ENCODE measurements at places on chromosomes 12 and 14.

GRCh38 chr14:94601884-94602391 lies 10.3 kb upstream of the SERPINA3 start:
- no peaks in the 10 kb centered on the region for H3K27me3 ChIP-seq
- peak overlapping the region; percentile 84 for H3K27ac ChIP-seq
- no peaks in the 10 kb centered on the region for H3K36me3 ChIP-seq
- no peak overlapping the region for H3K4me3 ChIP-seq
- peaks cover 47% of the 10 kb centered on the region for H3K4me1 ChIP-seq

GRCh38 chr12:58502841-58503240 lies 417.5 kb downstream of the LRIG3 start:
- no peaks in the 10 kb centered on the region for H3K27me3 ChIP-seq
- no peak overlapping the region for H3K4me3 ChIP-seq
- no peak for DNase-seq
- H3K27ac ChIP-seq, result no peak overlapping the region
- no peaks in the 10 kb centered on the region for H3K36me3 ChIP-seq

GRCh38 chr14:101620821-101621785 lies 59.8 kb downstream of the DIO3 start:
- no peak overlapping the region for H3K27ac ChIP-seq
- H3K4me1 ChIP-seq, result no peaks in the 10 kb centered on the region
- H3K27me3 ChIP-seq, result no peaks in the 10 kb centered on the region
- no peaks in the 10 kb centered on the region for H3K36me3 ChIP-seq
- no peak for DNase-seq
- no peak overlapping the region for H3K4me3 ChIP-seq

DNA sequence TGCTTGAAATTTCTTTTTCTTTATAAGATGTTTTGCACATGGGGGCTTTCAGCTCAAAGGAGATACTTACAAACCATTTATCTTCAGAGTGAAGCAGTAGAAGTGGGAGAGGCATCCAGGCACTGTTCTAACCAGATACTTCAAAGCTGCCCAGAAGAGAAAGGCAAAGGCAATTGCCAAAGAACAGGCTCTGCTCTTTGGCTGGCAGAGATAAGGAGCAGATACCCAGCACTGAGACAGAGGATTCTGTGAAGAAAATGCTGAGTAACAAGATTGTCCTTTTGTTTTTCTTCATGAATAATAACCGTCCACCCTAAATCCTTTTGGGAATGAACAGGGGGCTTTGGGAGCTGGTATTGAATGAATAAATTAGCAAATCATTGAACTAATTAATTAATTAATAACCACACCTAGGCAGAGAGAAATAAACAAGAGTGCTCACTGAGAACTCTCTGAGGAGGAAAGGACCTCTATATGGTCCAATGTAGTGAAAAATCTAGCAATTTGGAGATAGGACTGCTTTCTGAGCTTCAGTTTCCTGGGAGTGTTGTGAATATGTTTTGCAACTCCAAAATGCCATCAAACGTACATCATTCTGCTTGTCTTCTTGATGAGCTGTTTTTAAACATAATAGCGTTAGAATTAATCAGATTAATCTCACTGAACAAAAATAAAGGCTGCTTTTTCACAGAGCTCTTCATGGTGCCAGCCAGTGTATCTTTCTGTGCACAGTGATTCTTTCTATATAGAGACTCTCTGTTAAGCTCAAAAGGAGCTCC lies 192.8 kb upstream of the AMIGO2 start:
- no peaks in the 10 kb centered on the region for H3K36me3 ChIP-seq
- no peaks in the 10 kb centered on the region for H3K27me3 ChIP-seq
- no peak overlapping the region for H3K27ac ChIP-seq
- H3K4me3 ChIP-seq, result no peak overlapping the region
- peaks cover 8% of the 10 kb centered on the region for H3K4me1 ChIP-seq
- DNase-seq, result no peak

- no peak overlapping the region for H3K27ac ChIP-seq
- no peaks in the 10 kb centered on the region for H3K27me3 ChIP-seq
- DNase-seq, result no peak
- H3K4me3 ChIP-seq, result no peak overlapping the region
- H3K36me3 ChIP-seq, result no peaks in the 10 kb centered on the region
- H3K4me1 ChIP-seq, result peaks cover 16% of the 10 kb centered on the region
These were observed 179.2 kb upstream of the PDE3A start for GRCh38 chr12:20188930-20189653.

GRCh38 chr12:70393787-70394499 lies 27.9 kb downstream of the KCNMB4 start:
- no peaks in the 10 kb centered on the region for H3K4me1 ChIP-seq
- no peaks in the 10 kb centered on the region for H3K27me3 ChIP-seq
- no peak overlapping the region for H3K4me3 ChIP-seq
- no peak overlapping the region for H3K27ac ChIP-seq

DNA sequence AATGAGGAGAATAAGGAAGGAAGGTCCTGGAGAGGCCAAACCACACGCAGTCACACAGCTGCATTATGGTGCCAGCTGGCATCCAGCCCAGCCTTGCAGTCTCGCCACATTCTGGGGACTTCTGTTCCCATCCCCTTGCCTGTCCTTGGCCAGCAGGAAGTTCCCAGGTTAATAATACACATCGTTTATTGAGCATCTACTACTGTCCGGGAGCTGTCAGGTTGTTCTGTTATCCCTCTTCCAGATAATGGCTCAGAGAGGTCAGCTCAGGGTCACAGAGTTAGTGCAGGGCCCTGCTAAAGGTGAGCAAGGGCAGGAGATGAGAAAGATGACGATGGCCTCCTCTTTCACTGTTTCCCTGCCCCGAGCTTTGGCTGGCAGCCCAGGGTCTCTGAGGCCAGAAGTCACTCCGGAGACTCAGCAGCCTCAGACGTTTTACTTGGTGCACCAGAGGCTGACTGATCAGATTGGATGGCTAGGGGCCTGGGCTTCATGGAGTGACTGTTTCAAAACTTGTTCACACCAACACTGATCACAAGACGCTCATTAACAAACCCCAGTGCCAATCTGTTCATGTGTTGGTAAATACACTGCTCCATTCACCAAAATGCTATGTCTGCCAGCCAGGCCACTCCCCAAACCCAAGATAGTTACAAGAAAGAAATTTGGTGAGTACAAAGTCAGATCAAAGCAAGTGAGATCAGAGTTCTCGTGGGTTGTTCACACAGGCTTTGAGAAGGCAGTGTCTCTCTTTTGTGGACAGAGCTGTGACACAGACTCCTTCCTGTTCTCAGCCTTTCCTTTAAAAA lies 79.2 kb downstream of the B4GALNT3 start:
- no peak for DNase-seq
- no peak overlapping the region for H3K4me3 ChIP-seq
- peak overlapping the region; percentile 8 for H3K27ac ChIP-seq
- no peaks in the 10 kb centered on the region for H3K27me3 ChIP-seq
- peaks cover 11% of the 10 kb centered on the region for H3K4me1 ChIP-seq

DNA sequence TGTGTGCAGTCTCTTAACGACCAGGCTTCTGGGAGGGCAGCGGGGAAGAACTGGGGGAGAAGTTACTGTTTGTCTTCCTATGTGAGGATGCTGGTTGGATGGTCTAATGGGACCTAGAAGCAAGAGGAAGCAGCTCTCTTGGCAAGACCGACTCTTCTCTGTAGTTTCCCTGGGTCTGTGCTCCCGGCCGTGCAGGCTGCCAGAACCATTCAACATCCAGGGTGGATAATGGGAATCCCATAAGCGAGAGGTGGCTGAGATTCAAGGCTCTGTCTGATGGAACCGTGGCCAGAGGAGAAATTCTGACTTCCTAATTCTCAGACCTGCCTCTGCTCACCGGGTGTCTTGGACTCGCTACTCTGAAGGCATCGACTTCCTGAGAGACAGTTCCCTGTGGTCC lies 561.0 kb upstream of the TBX3 start:
- H3K36me3 ChIP-seq, result no peaks in the 10 kb centered on the region
- no peaks in the 10 kb centered on the region for H3K4me1 ChIP-seq
- H3K4me3 ChIP-seq, result no peak overlapping the region
- DNase-seq, result no peak
- no peaks in the 10 kb centered on the region for H3K27me3 ChIP-seq

- DNase-seq, result no peak
- no peak overlapping the region for H3K4me3 ChIP-seq
- H3K27ac ChIP-seq, result no peak overlapping the region
- H3K4me1 ChIP-seq, result no peaks in the 10 kb centered on the region
- H3K36me3 ChIP-seq, result no peaks in the 10 kb centered on the region
These were observed 79.7 kb upstream of the PPP2R5C start for GRCh38 chr14:101681795-101682194.

- no peak for DNase-seq
- H3K27ac ChIP-seq, result no peak overlapping the region
- no peaks in the 10 kb centered on the region for H3K36me3 ChIP-seq
- no peak overlapping the region for H3K4me3 ChIP-seq
- no peaks in the 10 kb centered on the region for H3K27me3 ChIP-seq
These were observed 45.9 kb downstream of the VWF start for GRCh38 chr12:6078398-6079096.

- no peaks in the 10 kb centered on the region for H3K4me1 ChIP-seq
- no peaks in the 10 kb centered on the region for H3K27me3 ChIP-seq
- H3K27ac ChIP-seq, result no peak overlapping the region
These were observed 42.9 kb downstream of the WDR89 start for GRCh38 chr14:63598807-63599206.

DNA sequence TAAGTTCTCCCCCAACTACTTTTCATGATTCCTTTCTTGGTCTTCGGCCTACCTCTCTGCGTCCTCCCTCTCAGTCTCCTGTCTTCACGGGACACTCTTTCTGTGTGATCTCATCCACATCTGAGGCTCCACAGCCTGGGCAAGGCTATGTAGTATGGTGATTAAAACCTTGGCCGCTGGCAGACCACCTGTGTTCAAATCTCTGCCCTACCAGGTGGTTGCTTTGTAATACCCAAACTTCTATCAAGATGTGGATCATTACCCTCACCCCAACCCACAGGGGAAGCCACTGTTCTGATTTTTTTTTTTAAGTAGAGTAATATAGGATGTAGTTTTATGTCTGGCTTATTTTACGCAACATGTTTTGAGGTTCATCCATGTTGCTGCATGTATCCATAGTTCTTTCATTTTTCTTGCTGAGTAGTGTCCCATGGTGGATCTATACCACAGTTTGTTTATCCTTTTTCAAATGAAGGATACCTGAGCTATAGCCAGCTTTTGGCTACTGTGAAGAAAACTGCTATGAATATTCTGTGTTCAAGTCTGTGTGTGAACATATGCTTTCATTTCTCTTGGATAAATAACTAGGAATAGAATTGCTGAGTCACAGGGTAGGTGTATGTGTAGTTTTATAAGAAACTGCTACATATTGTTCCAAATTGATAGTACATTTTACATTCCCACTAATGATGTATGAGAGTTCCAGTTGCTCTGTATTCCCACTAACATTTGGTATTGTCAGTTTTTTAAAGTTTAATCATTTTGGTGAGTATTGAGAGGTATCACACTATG lies 8.3 kb upstream of the STAT6 start:
- H3K4me3 ChIP-seq, result no peak overlapping the region
- no peak overlapping the region for H3K27ac ChIP-seq
- H3K27me3 ChIP-seq, result no peaks in the 10 kb centered on the region
- no peaks in the 10 kb centered on the region for H3K4me1 ChIP-seq

- H3K4me3 ChIP-seq, result no peak overlapping the region
- DNase-seq, result no peak
- H3K27ac ChIP-seq, result no peak overlapping the region
- H3K27me3 ChIP-seq, result no peaks in the 10 kb centered on the region
- H3K4me1 ChIP-seq, result peaks cover 3% of the 10 kb centered on the region
- no peaks in the 10 kb centered on the region for H3K36me3 ChIP-seq
These were observed 248.8 kb downstream of the ANO6 start for GRCh38 chr12:45464699-45465098.

GRCh38 chr12:107091381-107091780 lies 2.0 kb downstream of the CRY1 start:
- peak overlapping the region; percentile 97 for H3K27ac ChIP-seq
- H3K36me3 ChIP-seq, result no peaks in the 10 kb centered on the region
- H3K4me3 ChIP-seq, result peak overlapping the region; percentile 80
- no peaks in the 10 kb centered on the region for H3K27me3 ChIP-seq
- H3K4me1 ChIP-seq, result peaks cover 22% of the 10 kb centered on the region

GRCh38 chr12:93790472-93791152 lies 113.4 kb downstream of the CRADD start:
- no peak overlapping the region for H3K27ac ChIP-seq
- H3K4me3 ChIP-seq, result no peak overlapping the region
- H3K4me1 ChIP-seq, result peaks cover 26% of the 10 kb centered on the region

GRCh38 chr14:105490267-105490571 lies 827 bp upstream of the TEDC1 start:
- no peak for DNase-seq
- peak overlapping the region; percentile 100 for H3K27ac ChIP-seq
- H3K27me3 ChIP-seq, result no peaks in the 10 kb centered on the region
- H3K36me3 ChIP-seq, result no peaks in the 10 kb centered on the region
- peak overlapping the region; percentile 82 for H3K4me3 ChIP-seq

GRCh38 chr12:111126331-111126730 lies 206.0 kb upstream of the MYL2 start:
- H3K36me3 ChIP-seq, result no peaks in the 10 kb centered on the region
- H3K4me1 ChIP-seq, result no peaks in the 10 kb centered on the region
- no peak for DNase-seq
- no peaks in the 10 kb centered on the region for H3K27me3 ChIP-seq
- H3K27ac ChIP-seq, result no peak overlapping the region
- H3K4me3 ChIP-seq, result no peak overlapping the region

DNA sequence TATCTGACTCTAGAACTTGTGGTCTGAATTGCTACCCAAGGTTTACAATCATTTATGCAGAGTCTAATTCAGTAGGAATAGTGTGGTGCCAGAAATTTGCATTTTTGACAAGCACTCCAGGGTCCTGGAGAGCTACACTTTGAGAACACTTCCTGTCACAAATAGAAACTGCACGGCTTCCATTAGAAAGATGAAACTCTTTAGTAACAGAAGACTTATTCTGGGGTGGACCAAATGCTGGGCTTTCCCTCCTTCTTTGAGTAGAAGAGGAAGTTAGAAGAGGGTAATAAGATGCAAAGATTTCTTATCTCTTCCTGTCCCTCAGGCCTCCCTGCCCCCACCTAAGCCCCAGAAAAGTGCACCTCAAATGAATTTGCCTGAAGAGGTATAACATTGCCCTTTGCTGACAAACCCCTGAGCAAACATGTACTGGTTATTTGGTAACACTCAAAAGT lies 28.4 kb downstream of the DGLUCY start:
- no peak overlapping the region for H3K27ac ChIP-seq
- H3K4me3 ChIP-seq, result no peak overlapping the region
- H3K4me1 ChIP-seq, result peaks cover 13% of the 10 kb centered on the region
- no peaks in the 10 kb centered on the region for H3K27me3 ChIP-seq
